Posterior cingulate gyrus (tissue), 11 donors: ENCODE measurements at places on chromosomes 2 and 18.

- DNase-seq = no peak
Measured at GRCh38 chr2:214497489-214497888, 86.6 kb downstream of the VWC2L start.

- DNase-seq = peak; percentile 54
Measured at GRCh38 chr2:192162392-192163042, 32.2 kb downstream of the TMEFF2 start.

GRCh38 chr2:236824836-236825235 lies 255.2 kb downstream of the ACKR3 start:
- DNase-seq = no peak

DNA sequence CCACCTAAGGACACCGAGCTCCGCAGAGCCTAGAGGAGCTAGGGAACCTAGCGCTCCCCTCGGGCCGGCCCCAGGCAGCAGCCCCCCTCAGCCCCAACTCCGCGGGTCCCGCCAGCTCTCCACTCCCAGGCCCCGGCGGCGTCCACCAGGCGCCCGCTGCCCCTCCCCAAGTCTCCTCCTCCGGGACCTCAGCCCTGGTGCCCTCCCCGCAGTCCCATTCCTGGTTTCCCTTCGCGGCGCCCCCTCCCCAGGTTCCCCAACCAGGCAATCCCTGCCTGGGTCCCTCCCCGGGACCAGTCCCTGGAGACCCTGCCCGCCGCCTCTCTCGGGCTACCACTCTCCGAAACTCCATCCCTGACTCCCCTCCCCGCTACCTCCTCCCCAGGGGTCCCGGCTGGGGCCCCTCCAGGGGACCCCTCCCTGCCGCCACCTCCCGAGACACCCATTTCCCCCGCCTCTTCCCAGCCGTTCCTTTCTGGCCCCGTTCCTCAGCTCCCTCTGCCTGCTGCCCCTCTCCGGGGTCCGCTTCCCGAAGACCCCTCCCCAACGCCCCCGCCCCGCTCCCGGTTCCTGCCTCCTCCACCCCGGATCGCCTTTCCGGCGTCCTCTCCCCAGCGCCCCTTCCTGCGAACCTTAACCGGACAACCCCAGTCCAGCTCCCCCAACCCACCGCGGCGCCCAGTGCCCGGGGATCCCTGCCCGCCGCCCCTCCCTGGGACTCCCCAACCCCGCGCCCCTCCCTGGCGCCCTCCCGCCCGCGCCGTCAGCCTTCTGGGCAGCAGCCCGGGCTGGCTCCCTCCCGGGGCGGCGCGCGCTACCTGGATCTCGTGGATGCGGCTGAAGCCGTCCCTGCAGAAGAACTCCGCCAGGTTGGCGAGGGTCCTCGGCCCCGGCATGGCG lies 678 bp downstream of the CYP27C1 start:
- DNase-seq = no peak

DNA sequence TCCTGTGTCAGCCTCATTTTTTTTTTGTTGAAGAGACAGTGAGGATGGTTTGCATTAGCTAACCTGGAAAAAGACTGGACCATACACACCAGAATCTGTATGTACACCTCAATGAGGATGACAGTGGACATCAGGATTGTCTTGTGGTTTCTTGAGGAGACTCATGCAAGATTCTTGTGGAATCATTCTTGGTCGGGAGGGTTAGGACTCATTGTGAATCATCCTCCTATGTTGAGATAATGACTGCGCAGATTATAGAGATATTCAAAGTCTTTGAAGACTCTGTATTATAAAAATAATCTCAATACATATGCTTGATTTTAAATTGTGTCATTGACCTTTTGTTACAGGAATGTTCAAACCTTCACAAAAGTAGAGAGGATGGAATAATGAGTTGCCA lies 49.1 kb upstream of the DOCK10 start:
- no peak for DNase-seq

DNA sequence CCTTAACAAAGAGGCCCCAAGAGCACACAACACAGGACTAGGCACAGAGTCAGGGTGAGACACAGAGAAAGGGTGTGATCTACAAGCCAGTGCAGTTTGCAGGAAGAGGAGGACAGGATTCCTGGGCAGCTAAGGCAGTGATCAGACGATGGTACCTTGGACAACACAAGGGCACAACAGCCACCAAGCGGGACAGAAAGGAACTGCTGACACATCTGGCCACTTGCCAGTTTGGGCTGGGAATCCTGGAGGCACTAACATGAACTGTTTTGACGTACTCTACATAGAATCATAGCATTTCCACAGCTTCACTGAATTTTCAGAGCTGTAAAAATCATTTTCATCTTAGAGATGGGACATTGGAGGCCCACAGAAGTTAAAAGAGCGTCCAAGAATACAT lies 221.5 kb upstream of the SLC35G4 start:
- DNase-seq = peak; percentile 52

GRCh38 chr18:57959278-57959677 lies 84.7 kb upstream of the NEDD4L start:
- no peak for DNase-seq

DNA sequence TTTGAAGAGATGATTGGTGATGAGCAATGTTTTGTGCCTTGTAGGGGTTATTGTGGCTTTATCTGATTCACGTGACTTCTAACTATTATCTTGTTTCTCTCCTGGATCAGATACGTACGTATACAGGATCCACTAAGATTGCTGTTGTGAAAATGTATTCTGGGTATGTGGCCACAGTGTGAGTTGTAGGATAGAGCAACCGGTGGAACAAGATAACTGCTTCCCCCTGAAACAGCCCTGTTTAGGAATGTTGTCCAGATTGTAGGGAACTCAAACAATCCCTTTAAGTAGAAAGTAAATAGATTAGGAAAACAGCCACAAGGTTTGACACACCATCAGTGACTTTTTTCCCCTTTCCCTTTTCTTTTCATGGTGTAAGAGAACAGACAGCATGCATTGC lies 22.3 kb upstream of the MBOAT2 start:
- no peak for DNase-seq

DNA sequence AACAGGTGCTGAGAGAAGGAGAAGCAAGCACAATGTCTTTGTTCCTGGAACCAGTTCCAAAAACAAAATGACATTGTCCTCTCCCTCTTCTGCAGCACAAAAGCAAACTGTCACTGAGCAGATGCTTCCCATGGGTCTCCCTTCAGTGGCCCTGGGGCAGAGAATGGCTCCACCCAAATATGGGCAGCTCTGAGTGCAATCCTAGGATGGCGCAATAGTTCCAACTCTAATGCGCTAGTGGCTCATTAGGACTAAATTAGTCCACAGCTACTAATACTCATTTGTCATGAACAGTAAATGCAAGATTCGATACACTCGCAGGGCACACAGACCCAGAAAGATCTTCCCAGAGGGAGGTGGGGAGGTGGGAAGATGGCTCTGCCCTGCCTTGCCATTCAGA lies 205.2 kb upstream of the CHAC2 start:
- DNase-seq = no peak

DNA sequence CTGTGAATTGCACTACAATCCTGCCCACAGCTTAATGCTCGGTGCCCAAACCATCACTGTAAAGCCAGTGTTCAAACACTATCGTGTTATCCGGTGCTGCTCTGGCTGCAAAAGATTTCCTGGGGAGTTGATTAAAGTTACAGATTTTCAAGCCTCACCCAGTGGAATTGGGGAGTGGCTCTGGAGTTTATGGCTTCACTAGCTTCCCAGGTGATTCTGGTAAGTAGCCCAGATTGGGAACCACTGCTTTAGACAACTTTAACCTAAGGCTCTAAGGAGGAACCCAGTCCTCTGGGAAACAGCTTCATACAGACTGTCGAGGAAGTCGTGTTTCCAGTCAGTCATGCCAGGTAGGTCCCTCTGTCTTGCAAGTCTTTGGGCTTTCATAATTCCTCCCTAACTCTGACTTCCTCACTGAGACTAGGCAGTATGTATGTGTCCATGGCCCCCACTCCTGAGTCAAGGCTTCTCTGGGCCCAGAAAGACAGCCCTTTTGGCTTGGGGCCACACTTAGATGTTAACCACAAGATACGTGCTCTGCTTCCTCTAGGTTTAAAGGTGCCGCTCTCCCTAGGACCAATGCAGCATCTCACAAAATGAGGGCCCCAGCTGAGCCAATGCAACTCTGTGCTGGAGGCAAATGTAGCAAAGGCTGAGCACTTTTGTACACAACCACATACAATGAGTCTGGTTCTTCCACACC lies 299.7 kb downstream of the PRKCE start:
- DNase-seq = no peak

DNA sequence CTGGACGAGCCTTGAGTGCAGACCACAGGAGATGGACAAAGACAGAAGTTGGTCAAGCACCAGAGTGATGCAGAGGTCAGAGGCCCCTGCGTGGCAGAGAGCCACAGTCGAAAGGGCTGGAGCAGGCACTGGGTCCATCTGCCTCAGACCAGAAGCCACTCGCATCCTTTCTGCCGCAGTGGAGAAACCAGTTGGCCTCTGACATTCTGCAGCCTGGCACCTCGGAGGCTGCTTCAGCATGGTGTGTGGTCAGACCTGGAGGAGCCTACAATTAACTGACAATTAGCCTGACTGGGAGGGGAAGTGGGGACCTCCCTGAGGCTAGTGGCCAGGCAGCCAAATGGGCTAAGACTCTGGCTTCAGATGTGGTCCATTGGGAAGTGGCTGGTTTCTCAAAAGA lies 111.1 kb downstream of the SGPP2 start:
- no peak for DNase-seq

DNA sequence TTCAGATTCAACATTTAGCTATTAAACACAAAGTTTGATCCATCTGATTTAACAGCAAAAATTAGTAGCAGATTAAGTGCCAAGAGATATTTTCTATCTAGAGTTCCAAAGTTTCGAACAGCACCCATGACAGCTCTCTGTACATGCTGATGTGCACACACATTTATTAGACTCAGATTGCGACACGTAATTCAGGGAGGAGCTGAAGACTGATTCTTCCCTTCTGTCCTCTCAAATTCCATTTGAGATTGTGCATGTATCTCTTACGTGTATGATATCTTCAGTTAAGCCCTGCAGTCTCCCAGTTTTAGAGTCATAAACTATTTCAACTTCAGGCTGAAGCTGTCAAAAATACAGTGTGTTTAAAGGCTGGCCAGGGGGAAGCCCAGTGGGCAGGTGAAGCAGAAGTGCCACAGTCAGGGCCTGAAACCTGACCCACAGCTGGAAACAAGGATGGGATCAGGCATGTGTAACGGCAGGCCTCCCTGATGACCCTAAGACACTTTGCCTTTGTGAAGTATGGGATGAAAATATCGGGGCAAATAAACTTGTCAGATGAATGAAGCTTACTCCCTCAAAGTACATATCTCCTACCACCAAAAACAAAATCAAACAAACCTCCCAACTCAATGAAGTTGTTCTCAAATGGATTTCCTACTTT lies 30.6 kb downstream of the CYB5A start:
- no peak for DNase-seq

DNA sequence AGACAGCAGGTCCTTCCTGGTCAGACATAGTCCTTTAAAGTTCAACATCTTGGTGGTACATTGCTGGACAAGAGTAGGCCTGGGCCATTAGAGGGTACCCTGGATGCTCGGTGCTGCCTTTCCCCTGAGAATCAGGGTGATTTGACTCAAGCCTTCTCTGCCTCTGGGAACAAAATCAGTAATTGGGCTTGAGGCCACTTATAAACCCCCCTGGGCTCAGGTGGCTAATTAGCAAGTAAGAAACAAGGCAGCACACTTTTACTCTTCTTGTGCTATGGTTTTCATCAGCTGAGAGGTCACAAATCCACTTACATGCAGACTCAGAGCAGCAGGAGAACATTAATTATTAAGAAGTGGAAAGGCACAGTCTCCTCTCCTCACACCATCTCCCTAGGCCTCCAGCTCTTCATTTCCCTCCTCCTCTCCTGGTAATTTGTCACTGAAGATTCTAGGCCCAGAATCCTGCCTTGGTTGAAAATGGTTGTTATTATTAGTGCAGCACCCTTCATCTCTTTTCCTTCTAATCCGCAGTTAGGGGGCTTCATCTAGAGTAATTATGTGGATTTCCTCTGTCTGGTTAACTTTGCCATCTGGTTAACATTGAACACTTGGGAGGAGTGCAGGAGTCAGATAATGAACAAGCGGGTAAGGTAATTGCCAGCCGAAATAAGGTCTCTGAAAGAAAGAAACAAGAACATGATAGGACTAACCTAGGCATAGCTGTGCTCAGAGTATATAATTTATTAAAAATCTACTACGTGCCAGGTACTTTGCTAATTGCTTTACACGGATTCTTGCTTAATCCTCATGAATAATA lies 29.7 kb upstream of the CASP10 start:
- no peak for DNase-seq

DNA sequence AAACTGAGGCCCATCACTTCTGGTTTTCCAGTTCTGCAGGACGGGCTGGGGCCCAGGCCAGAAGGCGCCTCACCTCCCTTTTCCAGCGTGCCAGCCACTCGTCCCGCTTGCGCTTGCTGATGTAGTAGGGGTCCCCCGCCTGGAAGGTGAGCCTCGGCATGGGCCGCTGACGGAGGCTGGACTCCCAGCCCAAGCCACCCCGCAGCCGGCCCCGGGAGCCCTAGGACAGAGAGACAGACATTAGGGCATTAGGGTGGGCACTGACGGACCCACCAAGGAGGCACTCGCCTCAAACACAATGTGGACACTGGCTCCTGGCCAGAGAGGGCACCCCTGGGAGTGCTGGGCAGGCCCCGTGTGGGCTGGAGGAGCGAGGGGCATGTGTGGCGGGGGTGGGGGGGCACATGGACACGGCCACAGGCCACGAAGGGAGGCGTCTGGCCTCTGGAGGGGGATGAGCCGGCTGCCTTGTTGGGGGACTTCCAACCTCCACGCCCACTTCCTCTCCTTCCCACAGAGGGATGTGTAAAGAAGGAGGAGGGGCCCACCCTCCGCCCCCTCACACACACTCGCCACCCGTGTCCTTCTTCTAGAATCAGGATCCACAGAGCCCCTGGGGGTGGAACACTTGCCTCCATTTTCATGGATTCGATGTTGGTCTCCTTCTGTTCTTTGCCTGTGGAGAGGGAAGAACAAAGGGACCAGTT lies 66.7 kb downstream of the DNMT3A start:
- no peak for DNase-seq

DNA sequence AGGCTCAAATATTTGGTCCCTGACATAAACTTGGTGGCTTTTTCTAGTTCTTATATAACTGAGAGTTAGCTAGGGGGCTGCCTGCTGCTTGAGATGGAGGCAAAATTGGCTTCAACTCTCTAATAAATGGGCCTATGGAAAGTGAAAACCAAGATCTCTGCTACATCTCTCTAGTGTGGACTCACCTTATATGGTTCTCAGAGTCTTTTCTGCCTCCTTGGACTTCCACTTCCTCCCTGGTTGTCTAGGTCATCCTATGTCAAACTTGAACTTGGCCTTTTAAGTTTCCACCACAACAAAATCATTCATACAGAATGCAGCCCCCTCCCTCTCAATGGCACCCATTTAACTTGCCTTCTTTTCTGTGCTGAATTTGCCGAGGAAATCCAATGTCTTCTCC lies 23.9 kb upstream of the ARHGAP25 start:
- no peak for DNase-seq

DNA sequence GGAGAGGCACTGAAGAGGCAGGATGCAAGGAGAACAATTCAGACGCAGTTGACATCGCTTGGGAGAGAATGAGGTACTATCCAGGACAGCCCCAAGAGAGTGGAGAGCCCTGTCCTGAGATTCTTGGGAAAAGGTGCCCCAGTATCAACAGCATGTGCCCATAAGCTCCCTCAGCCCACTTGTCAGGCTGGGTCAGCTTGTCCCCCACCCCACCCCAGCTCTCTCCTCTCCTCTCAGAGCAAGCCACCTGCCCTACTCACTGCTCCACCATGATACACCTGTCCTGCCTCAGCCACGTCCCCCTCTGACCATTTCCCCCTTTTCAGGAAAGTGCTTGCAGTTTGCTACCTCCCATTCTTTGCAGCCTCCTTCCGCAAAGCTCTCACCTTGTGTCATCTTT lies 111.8 kb downstream of the XRCC5 start:
- no peak for DNase-seq

GRCh38 chr2:40725950-40726349 lies 274.1 kb upstream of the SLC8A1 start:
- no peak for DNase-seq
